ENCODE measurements at places on chromosomes 7 and 10.

DNA sequence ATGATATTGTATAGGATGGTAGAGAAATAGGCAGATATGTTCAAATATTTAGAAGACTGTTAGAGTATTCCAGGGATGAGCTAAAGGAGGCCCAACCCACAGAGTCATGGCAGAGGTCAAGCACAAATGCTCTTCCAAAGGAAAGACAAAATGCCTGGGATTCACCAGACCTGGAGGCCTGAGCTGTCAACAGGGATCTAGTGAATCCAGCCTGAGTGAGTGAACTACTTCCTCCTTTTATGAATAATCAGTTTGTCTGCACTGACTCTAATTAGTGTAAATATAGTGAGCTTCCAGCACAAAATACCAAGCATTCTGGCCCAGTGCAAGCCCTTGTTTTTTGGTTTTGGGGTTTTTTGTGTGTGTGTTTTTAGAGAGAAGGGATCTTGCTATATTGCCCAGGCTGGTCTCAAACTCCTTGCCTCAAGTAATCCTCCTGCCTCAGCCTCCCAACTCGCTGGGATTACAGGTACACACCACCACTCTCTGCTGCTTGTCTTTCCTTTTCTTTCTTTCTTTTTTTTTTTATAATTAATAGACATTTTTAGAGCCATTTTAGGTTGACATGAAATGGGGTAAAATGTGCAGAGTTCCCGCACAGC, 244.4 kb downstream of the SKIDA1 start:
- DNase-seq = no peak

DNA sequence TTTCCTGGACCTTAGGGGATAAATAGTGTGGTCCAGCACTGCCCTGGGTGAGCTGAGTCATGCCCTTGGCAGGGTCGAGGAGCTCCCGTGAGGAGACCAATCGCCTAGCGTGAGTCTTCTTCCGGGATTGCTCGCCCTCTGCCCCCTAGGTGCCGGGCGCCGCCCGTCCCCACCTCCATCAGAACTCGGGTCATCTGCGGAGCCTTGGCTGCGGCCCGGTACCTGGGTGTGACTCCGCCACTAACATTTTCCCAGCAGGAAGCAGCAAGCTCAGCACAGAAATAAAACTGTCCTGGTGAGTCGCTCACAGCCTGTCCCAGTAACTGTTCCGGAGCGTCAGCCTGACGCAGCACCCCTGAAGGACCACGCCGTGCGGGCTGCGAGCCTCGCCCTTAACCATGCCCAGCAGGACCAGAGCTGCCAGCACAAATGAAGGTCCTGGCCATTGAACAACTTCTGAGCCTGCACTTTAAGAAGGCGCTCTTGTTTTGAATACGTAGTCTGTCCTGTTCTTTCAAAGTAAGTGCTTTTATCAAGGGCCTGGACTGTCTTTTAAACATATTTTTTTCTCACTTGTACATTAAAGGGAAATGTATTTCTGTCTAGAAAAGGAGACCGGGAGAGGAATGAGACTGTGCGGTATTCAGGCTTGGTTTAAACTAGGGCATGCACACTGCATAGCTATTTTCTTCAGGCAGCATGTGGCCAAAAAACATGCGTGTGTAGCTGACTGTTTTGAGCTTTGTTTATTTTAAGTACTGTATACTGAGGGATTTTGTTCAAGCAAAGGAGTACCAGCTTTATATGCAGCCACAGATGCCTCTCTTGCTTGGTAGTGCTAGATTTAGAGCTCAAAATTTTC, 136.7 kb downstream of the HECW1 start:
- DNase-seq = no peak

DNA sequence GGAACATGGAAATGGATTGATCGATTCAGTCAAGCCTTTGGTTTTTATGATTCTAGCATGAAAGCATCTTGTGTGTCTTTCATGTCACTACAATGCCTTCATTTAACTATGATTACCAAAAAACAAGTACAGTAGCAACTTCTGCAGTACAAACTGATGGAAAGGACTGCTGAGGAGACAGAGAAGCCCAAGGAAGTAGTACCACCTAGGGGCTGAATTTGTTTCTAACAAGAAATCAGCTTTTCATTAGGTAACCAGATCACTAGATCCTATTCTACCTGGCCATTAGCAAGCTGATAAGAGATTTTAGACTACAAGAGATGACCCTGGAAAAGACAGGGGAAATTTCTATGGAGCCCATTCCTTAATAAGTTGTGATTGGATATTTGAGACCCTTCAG, 3.2 kb upstream of the IFIT1 start:
- no peak for DNase-seq

- no peak for DNase-seq
Measured at GRCh38 chr10:97171001-97171400, 14.8 kb downstream of the SLIT1 start.

DNA sequence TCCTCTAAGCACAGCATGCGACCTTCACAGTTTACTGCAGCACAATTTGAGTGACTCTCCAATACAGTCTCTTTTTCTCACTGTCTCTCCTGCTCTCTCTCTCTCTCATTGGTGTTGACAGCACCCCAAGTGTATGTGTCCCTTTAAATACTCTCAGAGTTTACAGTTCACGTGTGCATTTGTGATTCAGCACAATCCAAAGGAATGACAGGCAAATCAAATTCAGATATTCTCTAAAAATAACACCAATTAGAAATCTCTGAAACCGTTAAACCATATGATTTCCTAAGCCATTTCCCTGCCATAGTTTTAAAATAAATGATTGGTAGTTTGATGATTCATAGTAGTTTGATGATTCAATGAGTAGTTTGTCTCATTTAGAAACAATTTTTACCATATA, 104.0 kb upstream of the GAD2 start:
- DNase-seq = no peak

GRCh38 chr10:104199567-104199966, 32.6 kb downstream of the CFAP43 start:
- no peak for DNase-seq
